ENCODE measurements at places on chromosomes 11 and 22.

GRCh38 chr22:36299295-36299694, 46.4 kb downstream of the APOL1 start:
- no peak for DNase-seq

DNA sequence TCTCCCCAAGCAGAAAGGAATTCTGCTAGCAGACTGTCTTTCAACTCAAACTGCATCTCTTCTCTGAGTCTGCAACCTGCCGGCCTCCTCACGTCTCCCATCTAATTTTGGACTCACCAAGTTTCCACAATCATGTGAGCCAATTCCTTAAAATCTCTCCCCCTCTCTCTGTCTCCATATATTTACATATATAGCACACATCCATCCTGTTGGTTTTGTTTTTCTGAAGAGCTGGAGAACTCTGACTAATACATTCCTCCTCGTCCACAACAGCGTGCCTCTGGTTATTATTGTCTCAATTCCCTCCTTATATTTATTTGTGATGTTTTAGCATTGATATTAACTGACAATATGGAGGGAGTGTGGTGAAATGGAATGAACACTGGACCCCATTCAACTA, 29.6 kb upstream of the FJX1 start:
- DNase-seq: no peak

- DNase-seq: no peak
These were observed 7.2 kb downstream of the PPFIBP2 start for GRCh38 chr11:7520981-7521487.

- DNase-seq: peak; percentile 59
These were observed 39.0 kb upstream of the ADA2 start for GRCh38 chr22:17258015-17258787.

DNA sequence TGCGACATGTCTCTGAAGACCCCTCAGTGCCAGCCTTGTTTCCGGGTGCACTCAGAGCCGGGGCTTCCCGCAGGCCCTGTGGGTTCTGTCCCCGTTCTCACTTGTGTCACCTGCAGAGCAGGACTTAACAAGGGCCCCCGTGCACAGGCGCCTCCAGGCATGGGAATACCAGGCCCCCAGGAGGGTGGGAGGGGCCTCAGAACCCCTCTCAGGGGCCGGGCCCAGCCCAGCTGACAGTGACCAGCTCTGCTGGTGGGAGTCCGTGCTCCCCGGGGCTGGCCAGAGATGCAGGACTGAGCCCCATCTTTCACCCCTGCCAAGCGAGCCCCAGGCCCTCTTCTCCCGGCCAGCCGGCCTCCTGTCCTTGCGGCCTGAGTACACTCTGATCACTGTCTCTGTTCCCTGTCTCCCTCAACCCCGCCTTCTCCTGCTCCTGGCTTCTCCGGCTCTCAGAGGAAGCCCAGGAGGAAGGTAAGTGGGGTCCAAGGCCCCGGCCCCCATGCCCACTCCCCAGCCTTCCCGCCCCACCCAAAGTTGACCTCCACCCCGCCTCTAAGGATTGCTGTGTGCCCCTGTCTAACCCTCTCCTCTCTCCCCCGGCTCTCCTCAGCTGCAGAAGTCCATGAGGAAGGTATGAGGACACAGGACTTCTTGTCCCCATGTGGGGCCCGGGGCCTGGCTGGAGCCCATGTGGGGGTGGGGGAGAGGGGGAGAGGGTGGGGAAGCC, 5.3 kb downstream of the TNNT3 start:
- no peak for DNase-seq

DNA sequence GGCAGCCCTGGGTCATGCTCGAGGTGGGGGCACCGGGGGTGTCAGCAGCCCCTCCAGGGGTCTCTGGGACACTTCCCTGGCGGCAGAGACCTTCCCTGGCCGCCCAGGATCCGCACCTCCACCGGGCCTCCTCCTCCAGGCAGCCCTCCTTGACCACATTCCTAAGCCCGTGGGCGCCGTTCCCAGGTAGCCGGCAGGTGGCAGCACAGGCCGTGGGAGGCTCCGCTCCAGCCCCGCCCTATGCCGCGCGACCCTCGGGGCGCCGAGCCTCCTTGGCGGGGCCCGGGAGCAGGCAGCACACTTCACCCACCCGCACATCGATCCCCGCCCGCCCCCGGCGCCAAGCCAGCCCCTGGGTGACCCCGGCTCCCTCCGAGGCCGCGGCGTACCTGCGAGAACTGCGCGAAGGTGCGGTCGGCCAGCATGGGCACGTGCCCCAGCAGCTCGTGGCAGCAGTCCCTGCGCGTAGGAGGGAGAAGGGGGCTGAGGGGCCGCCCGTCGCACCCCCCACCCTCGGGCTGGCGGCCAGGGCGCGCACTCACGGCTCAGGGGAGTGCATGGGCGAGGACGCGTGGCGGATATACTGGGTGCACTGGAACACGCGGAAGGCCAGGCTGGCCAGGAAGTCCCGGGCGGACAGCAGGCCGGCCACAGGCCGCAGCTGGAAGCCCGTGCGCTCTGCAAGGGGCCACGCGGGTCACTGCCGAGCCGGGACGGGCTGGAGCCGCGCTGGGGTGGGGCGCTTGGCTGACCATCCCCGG, 5.3 kb upstream of the INS start:
- peak; percentile 35 for DNase-seq

DNA sequence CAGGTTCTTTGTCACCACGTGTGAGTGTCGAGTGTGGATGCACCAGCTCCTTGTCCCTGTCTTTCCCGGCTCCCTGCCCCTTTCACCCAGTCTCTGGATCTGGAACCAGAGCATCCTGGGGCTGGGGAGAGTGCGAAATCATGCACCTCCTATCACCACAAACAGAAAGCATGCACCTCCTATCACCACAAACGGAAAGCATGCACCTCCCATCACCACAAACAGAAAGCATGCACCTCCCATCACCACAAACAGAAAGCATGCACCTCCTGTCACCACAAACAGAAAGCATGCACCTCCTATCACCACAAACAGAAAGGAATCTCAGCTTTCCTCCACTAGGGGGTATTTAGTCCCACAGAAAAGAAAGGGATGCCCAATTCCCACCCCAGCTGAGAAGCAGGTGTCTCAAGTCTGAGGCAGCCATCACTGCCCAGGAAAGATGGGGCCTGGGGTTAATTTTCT, 5.9 kb upstream of the GLB1L3 start:
- no peak for DNase-seq

- no peak for DNase-seq
These were observed 5.5 kb downstream of the TOLLIP start for GRCh38 chr11:1303973-1304372.

DNA sequence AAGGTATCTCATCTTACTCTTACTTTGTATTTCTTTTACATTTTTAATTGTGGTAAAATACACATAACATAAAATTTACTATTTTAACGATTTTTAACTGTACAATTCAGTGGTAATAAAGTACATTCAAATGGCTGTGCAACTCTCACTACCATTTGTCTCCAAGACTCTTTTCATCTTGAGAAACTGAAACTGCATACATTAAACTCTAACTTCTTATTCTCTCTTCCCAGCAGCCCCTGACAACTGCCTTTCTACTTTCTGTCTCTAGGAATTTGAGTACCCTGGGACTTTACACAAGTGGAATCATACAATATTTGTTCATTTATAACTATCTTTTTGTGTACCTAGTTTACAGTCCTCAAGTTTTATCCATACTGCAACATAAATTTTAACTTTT, 725.8 kb upstream of the KIRREL3 start:
- no peak for DNase-seq

GRCh38 chr11:77407613-77408012, 66.3 kb downstream of the PAK1 start:
- DNase-seq: no peak

GRCh38 chr22:23353004-23353403, 172.7 kb downstream of the BCR start:
- no peak for DNase-seq

- no peak for DNase-seq
These were observed 395.6 kb downstream of the LARGE1 start for GRCh38 chr22:33524511-33525260.

- DNase-seq: no peak
These were observed 56.5 kb upstream of the NAV2 start for GRCh38 chr11:19656140-19656541.

GRCh38 chr22:38298312-38299005, 18.8 kb downstream of the CSNK1E start:
- DNase-seq: peak; percentile 32

GRCh38 chr11:121039971-121040613, 16.2 kb downstream of the TBCEL start:
- DNase-seq: no peak

GRCh38 chr22:25045159-25045558, 92.6 kb downstream of the KIAA1671 start:
- DNase-seq: no peak

DNA sequence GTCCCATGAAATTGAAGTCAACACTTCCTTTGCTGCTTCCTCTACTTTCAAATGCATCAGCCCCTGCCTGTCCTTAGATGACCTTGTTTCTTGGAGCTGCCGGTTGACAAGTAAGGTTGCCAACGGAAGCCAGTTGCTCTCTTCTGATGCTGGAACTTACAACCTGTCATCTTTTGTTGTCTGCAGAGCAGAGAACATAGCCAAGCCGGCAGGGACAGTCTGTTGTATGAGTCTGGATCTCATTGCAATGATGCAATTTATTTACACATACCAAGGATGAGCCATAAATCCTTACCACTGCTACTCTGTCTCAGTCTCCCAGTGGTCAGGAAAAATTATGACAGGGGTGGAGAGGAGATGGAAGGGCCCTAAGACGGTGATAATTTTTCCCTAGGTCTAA, 151.4 kb downstream of the BLID start:
- DNase-seq: no peak

DNA sequence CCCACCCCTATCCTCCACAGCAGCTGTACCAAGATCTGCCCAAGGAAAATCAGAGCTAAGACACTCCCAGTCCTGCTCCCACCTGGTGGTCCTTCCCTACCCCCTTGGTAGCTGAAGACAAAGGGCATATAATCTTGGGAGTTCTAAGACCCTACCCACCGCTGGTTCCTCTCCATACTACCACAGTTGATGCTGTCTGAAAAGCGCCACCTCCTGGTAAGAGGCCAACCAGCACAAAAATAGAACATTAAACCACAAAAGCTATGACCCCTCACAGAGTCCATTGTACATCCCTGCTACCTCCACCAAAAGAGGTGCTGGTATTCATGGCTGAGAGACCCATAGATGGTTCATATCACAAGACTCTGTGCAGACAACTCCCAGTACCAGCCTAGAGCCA, 161.5 kb upstream of the ARHGAP42 start:
- no peak for DNase-seq

DNA sequence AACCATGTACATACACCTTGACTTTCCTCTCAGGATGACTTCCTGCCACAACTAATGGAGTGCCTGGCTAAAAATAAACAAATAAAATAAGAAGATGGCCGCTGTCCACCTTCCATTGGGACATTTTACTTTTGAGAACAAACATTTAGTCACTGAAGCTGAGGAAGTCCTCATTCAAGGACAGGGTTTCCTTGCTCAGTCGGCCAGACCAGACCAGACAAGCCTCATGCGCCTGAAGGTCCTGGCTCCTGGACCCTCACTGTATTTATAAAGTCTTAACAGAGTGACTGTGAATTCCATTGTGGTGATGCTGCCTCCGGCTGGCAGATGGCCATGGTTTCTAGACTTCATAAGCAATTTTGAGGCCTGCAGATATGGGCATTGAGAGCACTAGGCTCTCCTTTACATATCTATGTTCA, 114.5 kb downstream of the MAML2 start:
- DNase-seq: no peak

- no peak for DNase-seq
These were observed 15.2 kb downstream of the MB start for GRCh38 chr22:35601743-35602615.

- no peak for DNase-seq
These were observed 830.0 kb downstream of the NTM start for GRCh38 chr11:132200353-132200936.

DNA sequence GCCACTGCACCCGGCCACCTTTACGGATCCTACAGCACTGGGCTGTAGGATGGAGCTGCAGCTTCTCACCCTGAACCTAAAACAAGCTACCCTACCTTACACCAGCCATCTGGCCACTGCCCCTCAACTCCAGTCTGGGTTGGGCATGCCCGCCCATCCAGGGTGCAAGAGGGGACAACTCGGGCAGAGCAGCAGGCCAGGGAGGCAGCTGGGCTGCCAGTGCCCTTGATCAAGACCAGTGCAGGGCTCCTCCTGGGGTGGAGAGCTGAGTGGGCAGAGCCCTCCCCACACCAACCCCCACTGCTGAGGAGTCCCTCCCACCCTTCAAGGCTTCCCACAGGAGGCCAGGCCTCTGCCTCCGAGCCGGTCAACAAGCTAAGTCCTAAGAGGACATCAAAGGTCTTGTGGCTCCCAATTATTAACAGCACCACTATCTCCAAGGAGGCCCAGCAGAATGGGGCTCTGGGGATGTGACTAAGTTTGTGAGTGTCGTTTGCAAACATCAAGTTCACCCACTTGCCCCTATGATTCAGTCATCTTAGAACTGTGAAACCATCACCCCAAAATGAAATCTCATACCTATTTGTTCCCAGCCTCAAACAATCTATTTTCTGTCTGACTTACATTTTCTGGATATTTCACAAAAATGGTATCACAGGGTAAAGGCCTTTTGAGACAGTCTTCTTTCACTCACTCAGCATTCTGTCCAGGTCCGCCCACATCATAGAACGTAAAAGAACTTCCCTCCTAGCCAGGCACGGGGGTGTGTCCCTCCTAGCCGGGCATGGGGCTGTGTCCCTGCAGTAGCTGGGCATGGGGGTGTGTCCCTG, 11.0 kb downstream of the GATD1 start:
- DNase-seq: no peak

- no peak for DNase-seq
These were observed 178.2 kb upstream of the ZC3H12C start for GRCh38 chr11:109914809-109915653.

- peak; percentile 97 for DNase-seq
These were observed at the start of gene DMC1 for GRCh38 chr22:38569972-38570778. TSS of gene DMC1 (minus strand) at chr22:38570183. CDS start at chr22:38568256, 1,927 bp downstream.

GRCh38 chr11:67379061-67380058, 6.0 kb upstream of the CLCF1 start:
- no peak for DNase-seq

DNA sequence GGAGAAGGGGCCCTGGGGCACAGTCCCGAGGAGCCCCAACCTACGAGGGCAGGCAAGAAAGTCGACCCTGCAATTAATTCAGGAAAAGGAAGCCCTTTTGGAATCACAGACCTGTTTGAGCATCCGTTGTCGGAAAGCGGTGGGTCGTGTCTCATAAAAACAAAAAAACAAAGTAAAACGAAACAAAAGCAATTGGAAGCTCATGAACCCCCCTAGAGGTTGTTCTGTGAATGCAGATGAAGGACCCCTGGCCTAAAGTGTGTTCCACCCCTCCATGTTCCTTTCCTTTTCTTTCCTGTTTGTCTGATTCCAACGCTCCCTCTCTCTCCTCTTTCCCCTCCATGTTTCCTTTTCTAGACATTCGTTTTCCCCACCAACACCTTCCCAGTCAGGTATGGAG, 203.7 kb downstream of the GRIK4 start:
- DNase-seq: no peak

GRCh38 chr11:64859542-64860414, 15.3 kb upstream of the CDC42BPG start:
- peak; percentile 76 for DNase-seq

- no peak for DNase-seq
These were observed 123.6 kb downstream of the CCDC34 start for GRCh38 chr11:27239305-27239942.

- DNase-seq: peak; percentile 97
These were observed 15.3 kb upstream of the MRTFA start for GRCh38 chr22:40651563-40652501.

All from stimulated activated CD4-positive, alpha-beta T cell treated with anti-CD3 and anti-CD28 coated beads, Interleukin-1b, Interleukin-23, amount 100 ng/mL, for 48 hours (primary cell).